ENCODE measurements at places on chromosomes 3 and 15.

- no peak for DNase-seq
Measured at GRCh38 chr15:25690673-25691543, 172.2 kb downstream of the ATP10A start.

DNA sequence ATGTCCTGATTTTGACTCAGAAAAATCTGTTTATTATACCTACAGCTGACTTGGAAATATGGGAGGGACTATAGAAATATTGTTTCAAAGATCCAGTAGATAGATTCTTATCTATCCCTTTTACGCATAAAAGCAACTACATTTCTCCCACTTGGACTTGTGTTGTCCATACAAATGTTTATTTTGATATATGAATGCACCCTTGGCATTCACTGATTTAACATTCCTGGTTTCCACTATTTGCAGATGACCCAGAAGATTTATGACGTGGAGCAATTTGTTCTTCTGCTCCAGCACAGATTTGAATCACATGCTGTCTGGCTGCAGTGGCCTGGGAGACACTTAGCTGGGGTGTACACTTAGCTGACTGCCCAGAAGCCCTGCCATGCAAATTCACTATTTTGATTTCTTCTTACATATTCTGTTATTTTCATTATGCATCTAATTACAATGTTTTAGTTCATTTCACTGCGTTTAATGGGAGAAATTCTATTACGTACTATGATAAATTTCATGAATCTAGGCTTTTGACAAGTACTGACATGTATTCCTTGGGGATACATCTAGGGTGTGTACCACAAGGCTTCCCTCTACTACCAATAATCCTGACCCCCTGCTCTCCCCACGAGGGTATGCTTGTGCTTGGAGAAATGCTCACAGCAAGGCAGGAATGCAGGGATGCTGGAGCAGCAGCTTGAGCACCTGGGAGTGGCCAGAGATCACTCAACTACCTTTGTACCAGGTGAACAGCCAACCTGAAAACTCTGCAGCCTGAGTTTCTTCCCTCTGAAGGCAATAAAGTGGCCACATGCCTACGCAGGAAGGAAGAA, 223.6 kb upstream of the TBL1XR1 start:
- no peak for DNase-seq

- no peak for DNase-seq
Measured at GRCh38 chr3:138363322-138363721, 14.9 kb downstream of the MRAS start.

- DNase-seq: no peak
Measured at GRCh38 chr3:105352976-105353375, 13.7 kb upstream of the ALCAM start.

- DNase-seq: no peak
Measured at GRCh38 chr3:114128231-114128630, 50.6 kb downstream of the DRD3 start.

Data from mammary epithelial cell (primary cell).